Pons (tissue), 1 donor: ENCODE measurements at places on chromosomes 3 and 15.
A peak's percentile ranks its signal among the peaks of the same experiment; 100 is the strongest.

DNA sequence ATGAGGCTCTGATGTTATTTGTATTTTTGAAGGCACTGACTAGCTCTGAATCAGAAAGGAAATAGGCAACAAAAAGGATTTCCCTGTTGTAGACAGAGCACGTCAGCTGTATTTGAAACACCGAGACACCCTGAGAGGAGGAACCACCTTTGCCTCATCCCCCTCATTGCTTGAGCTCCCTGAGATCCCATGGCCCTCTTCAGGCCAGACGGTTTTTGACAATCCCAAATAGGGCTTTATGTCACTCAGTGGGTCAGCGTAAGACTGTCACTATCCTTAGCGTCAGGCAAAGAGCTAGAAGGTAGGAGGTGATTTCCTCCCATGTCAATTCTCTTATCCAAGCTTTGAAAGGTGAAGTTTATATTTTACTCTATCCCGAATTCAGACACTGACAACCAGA, 254.3 kb downstream of the ZNF621 start:
- DNase-seq: no peak

- peak; percentile 28 for DNase-seq
Measured at GRCh38 chr3:197874653-197875052, 75.3 kb upstream of the RPL35A start.

- no peak for DNase-seq
Measured at GRCh38 chr3:105823149-105823867, 45.5 kb downstream of the CBLB start.

DNA sequence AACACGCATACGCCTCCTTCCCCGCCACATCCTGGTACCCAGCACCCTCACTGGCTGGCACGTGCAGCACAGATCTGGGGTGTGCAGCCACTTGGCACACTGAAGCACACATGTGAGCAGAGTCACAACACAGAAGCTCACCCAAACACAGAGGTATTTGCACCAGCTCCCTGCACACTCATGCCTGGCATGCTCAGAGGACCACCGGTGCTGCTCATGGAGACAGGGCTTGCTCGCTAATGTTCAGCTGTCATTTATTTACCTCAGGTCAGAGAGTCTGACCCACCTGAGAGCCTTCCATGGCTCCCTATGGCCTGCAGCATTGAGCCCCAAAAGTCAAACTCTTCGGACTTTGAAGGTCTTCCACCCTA, 70.4 kb downstream of the ADAMTS7 start:
- DNase-seq: no peak

DNA sequence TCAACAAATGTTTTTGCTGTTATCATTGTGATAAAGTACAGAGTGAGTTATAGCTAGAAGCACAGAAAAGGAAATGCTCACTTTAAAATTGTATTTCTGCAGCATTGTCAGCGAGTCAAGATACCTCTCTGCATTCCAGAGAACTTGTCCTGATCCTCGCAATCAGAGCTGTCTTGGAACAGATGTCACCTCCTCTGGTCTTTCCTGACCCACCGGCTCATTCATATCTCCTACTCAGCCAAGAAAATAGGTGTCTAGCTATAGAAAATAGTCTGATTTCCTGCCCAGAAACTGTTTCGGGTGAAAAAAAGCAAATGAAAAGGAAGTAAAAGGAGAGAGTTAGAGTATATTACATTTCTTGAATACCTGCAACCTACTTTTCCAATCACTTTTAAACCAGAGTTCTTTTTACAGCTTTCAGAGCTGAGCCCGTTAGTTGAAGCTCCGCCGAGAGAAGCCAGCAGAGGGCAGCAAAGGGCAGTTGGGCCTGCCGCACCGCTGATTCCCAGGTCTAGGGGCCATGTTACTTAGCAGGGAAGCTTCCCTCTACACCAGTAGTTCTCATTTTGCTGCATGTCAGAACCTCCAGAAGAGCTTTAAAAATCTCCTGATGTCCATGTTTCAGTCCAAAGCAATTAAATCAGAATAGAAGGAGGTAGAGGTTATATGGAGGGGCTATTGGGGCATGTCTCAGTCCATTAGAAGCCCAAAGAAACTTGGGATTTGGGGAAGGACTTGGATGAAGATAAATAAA, 185.7 kb upstream of the THRB start:
- peak; percentile 28 for DNase-seq

- no peak for DNase-seq
Measured at GRCh38 chr3:114587986-114588385, 294.2 kb downstream of the TIGIT start.

GRCh38 chr3:2856138-2857133, 253.7 kb downstream of the IL5RA start:
- DNase-seq: no peak

- peak; percentile 83 for DNase-seq
Measured at GRCh38 chr3:37779289-37780152, 82.2 kb upstream of the CTDSPL start.

- no peak for DNase-seq
Measured at GRCh38 chr15:64566629-64567427, 106.5 kb downstream of the ZNF609 start.

GRCh38 chr3:126852511-126852910, 130.4 kb upstream of the PLXNA1 start:
- no peak for DNase-seq

GRCh38 chr3:191353022-191353777, 22.9 kb upstream of the UTS2B start:
- no peak for DNase-seq

- DNase-seq: no peak
Measured at GRCh38 chr3:97979610-97980009, 7.4 kb upstream of the RIOX2 start.

DNA sequence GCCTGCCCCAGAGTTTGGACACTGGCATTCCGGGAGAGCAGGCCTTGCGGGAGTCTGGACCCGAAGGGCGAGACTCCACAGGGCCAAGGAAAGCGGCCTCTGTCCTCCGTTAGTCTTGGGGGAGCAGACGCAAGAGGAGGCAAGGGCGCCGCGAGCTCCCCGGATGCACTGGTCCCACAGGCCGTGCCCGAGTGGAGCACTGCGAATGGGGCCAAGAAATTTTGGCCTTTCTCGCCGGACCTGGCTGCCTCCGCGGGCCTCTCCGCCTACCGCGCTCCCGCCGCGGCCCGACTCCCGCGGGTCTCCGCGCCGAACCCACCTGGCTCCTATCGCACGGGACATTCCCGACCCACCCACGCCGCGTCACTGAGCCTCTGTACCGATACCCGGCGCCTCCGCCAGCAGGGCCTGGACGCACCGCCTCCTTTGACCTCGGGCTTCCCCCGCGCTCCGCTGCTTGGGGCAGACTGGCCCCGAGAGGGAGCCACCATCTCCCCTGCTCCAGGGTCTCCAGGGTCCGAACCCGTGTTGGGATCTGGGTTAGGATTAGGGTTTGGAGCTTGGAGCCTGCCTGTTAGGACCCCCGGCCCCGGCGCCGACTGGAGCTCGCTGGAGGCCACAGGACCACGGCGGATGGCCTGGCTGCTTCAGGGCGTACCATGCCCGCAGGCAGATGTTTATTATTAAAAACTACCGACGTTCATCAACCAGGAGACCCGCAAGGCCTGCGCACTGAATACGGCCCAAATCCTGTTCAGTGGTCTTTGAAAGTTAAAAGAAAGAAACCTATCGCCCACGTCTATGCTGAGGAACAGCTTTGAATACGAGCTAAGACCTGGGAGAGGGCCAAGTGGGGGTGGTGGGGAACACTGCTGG, 11.7 kb downstream of the SHOX2 start:
- DNase-seq: no peak

GRCh38 chr15:39114690-39115378, 466.0 kb upstream of the THBS1 start:
- no peak for DNase-seq

- peak; percentile 8 for DNase-seq
Measured at GRCh38 chr3:114144909-114145688, 33.8 kb downstream of the DRD3 start.

DNA sequence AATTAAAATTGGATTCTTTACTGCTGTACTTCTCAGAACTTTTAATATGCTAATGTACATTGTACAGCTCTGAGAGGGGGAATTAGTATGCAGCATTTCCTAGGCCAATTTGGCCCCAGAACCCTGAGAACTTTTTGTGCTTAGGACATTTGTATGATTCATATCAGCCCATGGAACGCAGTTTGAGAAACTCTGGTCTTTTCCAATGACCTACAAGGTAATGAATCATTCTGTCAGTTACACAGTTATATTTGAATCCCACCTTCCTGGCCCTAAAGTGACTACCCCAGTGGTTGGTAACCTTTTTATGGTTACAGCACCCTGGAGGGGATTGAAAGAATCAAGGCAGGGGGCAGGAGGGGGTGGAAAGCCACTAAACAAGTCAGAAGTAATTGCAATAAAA, 25.6 kb upstream of the KBTBD12 start:
- DNase-seq: no peak

DNA sequence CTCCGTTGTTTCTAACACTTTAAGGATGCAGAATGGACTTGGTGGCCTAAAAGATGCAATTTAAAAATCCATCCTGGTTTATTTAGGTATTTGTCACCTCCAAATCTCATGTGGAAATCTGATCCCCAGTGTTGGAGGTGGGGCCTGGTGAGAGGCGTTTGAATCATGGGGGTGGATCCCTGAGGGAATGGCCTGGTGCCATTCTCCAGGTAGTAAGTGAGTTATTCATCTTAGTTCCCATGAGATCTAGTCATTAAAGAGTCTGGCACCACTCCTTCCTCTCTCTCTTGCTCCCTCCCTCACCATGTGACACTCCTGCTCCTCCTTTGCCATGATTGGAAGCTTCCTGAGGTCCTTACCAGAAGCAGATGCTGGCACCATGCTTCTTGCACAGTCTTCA, 339.1 kb downstream of the NTRK3 start:
- no peak for DNase-seq

DNA sequence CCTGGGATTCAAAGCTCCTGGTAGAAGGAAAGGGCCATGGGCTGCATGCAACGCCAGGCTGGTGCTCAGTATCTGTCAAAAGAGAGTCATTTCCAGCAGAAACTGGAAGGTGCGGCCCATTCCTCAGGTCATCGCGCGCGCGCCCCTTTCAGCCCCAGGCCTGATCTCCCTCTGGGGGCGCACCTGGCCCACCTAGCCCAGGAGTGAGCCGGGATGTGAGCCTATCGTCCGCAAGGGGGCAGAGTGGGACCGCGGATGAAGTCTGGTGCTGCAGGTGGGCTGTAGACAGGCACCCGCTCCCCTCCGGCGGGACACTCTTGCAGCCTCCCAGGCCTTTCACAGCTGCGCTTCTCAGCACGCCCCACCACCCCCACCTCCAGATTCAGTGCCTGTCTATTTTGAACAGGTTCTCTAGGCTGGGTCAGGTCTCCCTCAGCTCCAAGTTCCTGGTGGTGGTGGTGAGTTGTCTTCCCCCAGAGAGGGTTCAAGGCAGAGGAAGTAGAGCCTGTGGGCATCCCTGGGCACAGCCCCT, 5.8 kb upstream of the RPL29 start:
- peak; percentile 59 for DNase-seq

GRCh38 chr15:25684521-25685431, 178.4 kb downstream of the ATP10A start:
- DNase-seq: no peak

DNA sequence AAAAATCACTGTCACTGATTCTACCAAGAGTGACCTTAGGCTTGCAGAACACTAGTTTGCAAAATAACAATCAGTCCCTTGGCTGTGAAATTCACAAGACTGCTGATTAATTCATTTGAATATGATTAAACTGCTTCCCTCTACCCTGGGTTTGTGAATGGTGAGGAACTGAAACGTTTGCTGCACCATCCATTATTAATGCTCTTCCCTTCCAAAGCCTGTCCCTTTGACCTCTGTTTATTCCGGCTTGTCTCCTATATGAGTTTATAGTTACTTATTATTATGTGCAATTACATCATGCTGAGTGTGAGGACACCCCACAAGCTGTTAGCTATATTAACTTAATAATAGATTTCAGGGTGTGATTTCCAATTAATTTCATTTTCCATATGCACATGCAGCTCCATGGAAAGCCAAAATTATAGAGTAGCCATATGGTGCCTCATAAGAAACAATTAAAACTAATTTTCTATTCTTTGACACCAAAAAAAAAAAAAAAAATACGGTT, 96.5 kb downstream of the SUCLG2 start:
- no peak for DNase-seq

GRCh38 chr3:173744895-173745294, 347.4 kb downstream of the NLGN1 start:
- no peak for DNase-seq

DNA sequence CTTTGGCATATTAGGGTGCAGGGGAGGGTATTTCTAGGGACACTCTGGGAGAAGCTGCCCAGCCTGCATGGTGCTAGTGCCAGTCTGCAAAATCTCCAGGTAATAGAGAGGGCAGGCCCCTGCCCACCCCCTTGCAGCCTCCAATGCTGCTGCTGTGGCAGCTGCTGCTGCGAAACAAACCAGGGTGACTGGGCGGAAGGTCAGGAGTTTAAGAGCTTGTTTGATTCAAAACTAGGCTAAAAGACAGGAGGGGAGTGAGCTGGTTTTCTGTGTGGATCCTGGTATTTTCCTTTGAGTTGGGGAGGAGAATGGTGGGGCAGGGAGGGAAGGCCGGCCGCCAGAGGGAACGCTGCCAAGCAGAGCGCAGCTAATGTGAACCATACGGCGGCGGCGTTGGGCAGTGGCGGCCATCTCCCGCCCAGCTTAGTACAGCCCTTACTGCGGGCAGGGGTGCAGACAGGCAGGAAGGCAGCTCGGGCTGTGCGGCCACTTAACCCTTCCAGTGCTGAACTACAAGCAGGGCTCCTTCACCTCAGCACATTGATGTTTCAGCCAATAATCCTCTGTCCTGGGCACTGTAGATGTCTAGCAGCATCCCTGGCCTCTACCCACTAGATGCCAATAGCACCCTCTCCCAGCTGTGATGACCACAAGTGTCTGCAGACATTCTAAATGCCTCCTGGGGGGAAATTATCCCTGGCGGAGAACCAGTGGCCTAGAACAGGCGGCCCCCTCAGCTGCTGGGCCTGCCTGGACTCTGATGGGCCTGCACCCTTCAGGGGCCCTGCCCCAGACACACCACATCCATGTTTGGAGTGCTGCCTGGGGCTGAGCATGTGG, 125.7 kb downstream of the EEFSEC start:
- no peak for DNase-seq

DNA sequence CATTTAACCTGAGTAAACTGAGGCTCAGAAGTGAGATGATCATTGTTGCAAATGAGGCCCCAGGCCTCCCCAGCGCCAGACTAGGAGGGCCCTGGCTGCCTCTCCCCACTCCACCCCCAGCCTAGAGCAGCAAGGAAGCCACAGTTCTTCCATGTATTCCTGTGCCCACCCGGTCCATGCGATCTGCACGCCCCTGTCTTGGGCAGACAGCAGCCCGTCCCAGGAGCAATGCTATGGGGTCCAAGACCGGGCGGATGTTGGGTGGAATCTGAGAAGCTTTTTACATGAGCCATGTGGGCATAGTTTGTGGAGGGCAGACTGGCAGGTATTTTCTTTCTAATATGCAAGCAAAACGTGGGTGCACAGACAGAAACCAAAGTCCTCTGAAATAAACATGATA, 15.1 kb downstream of the SH2D7 start:
- no peak for DNase-seq
